ENCODE measurements at places on chromosomes 1 and 21.
A peak's percentile ranks its signal among the peaks of the same experiment; 100 is the strongest.

GRCh38 chr1:92743221-92743620 lies 41.7 kb downstream of the EVI5 start:
- DNase-seq, result no peak

- no peak for DNase-seq
Observed at GRCh38 chr1:71586030-71586429, 505.2 kb upstream of the ZRANB2 start.

GRCh38 chr1:213425376-213426030 lies 374.5 kb downstream of the RPS6KC1 start:
- DNase-seq, result no peak

DNA sequence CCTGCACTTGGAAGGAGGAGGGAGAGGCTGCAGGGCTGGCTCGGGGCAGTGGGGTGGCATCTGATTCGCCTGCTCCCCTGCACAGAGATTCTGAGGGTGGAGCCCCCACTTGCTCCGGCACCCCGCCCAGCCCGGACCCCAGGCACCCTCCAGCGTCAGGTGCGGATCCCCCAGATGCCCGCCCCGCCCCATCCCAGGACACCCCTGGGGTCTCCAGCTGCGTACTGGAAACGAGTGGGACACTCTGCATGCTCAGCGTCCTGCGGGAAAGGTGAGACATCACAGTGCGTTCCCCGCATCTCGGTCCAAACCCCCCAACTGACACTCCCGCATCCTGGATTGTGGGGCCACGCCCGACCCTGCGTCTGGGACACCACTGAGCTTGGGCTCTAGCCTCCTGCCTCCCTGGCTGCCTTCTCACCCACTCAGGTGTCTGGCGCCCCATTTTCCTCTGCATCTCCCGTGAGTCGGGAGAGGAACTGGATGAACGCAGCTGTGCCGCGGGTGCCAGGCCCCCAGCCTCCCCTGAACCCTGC lies 7.9 kb downstream of the ADAMTSL4 start:
- no peak for DNase-seq

DNA sequence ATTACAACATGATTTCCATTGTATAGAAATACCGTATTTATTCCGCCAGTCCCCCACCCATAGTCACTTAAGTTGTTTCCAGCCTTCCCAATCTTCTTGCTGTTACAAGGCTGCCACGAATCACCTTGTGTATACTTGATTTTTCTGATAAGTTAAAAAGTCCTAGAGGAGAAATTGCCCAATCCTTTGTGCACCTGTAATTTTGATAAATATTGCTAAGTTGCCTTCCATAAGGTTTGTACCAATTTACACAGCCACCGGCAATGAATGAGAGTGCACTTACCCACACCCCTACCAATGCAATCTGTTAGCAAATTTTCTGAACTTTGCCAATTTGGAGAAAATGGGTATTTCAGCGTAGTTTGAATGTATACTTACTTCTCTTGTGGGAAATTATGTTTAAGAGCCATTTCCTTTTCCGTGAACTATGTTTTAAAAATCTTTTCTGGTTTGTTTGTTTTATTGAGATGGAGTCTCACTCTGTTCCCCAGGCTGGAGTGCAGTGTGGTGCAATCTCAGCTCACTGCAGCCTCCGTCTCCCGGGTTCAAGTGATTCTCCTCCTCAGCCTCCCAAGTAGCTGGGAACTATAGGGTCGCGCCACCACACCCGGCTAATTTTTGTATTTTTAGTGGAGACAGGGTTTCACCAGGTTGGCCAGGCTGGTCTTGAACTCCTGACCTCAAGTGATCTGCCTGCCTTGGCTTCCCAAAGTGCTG lies 87.4 kb downstream of the DHRS3 start:
- DNase-seq, result no peak

GRCh38 chr1:68016381-68016780 lies 34.0 kb downstream of the DIRAS3 start:
- DNase-seq, result no peak

DNA sequence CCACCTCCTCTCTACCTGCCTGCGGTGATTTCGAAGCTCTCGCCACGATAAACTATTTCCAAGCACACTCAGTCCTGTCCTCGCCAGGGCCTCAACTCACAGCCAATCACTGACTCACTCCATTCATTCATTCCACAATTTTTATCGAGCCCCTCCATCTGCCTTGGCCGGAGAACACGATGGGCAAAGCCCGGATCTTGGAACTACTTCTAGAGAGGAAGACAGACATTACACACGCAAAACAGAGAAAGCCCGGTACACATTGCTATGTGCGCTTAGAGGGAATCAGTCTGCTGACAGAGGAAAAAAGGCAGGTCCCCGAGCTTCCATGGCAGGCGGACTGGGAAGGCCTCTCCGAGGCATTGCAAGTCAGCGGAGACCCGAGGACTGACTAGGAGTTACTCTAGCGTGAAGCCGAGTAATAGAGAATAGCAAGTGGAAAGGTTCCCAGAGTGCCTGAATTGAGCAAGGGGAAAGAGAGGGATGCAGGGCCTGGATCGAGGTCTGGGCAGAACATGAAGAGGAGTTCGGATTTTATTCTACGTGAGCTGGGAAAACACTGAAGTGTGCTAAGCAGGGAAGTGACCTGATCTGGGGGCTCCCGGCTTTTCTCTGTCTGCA lies 54.2 kb upstream of the DNAJC6 start:
- no peak for DNase-seq

GRCh38 chr1:239823852-239824251 lies 267.8 kb upstream of the FMN2 start:
- no peak for DNase-seq

DNA sequence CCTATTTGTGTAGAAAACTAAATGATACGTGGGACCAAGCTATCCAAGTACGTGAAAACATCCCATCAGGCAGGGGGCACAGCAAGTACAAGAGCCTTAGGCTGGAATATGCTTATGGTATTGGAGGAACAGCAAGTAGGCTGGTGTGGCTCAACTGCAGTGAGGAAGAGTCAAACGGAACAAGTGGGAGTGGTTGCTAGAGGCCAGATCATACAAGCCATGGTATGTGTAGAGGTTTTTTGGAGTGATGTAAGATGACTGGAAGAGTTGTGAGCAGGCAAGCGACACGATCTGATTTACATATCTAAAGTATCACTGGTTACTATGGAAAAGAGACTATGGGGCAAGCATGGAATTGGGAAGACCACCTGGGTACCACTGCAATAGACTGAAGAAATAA lies 27.8 kb downstream of the ELK4 start:
- no peak for DNase-seq

DNA sequence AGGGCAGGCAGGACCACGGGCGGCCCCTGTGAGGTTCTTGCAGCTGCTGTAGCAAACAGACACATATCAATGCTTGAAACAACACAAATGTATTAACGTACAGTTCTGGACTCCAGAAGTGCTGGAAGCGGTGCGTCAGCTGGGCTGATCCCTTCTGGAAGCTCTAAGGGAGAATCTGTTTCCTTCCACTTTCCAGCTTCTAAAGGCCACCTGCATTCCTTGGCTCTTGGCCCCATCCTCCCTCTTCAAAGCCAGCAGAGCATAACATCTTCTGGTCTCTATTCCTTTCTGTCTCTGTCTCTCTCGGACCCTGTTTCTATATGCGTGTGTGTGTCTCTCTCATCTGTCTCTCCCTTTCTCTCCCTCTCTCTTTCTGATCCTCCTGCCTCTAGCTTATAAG lies 102.3 kb downstream of the SPSB1 start:
- DNase-seq, result no peak

DNA sequence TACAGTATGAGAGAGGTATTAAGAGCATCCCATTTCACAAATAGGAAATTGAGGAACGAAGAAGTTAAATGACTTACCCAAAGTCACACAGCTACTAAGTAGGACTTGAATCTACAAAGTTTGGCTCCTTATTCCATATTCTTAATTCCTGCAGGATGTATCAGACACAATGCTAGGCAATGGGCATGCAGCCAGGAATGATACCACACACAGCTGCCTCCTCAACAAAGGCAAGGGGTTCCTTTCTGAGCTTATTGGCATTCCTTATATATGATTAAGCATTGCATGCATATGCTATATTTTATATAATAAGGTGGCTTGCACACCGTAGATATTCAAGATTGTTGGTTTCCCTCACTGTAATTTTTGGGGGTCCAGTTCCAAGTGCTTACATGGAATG lies 34.2 kb upstream of the JUN start:
- DNase-seq, result no peak

DNA sequence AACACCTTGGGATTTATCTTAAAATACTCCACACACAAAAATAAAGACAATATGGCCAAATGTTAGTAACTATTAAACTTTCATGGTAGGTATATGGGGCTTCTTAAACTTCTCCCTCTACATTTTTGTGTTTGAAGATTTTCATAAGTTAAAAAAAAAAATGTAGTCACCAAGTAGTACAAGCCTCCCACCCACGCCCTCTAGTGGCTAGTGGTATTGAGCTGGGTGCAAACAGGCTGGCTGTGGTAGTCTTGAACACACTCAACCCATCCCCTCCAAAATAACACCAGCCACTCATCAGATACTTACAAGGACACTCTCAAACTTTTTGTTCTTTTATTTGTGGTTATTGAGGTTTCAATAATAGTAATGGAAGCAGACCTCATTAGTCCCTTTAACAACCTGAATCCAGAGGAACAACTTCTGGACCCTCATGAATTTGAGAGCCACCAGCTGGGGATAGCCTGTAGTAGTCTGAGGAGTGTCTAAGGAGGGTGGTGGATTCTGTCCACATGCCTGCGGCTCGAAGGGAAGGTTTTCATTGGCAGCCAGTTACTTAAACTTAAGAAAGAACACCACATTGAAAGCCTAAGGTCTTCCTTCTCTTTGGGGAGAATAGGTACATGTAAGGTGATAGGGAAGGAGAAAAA lies 15.6 kb downstream of the RD3 start:
- DNase-seq, result peak; percentile 89

GRCh38 chr21:42473498-42474042 lies 22.5 kb downstream of the RSPH1 start:
- DNase-seq, result no peak

DNA sequence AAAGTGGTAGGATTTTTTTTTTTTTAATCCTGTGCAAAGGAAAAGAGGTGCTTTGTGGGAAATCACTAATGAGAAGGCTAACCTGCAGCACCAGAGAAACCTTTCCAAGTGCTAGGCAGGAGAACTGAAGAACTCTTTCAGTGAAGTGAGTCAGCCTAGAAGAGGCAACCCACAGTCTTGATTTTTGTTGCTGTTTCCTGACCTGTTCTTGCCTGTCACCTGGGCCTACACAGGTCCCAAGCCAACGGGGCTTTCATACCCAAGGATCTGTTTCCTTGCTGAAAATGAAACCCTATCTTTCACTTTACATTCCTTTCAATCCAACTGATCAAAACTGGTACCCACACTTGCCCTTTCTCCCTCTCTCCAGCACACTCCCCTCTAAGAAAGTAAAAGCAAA lies 7.1 kb upstream of the IKBKE start:
- DNase-seq, result peak; percentile 57

- DNase-seq, result no peak
Observed at GRCh38 chr1:156839426-156840109, 19.3 kb downstream of the INSRR start.
